MG63 (cell line): ENCODE measurements at places on chromosomes 11 and 22. TPM values are rescaled to one million over a fixed set of nuclear protein-coding genes. Genes with fewer than 3 reads are reported as not detected.

Gene TRIM51
- total RNA-seq, result not detected in 2 replicates

Gene HEPN1
- not detected in 2 replicates for total RNA-seq

Gene PYGM
- not detected in 2 replicates for total RNA-seq

Gene PAFAH1B2
- 143 and 205 TPM in 2 replicates for total RNA-seq

Gene OR5P2
- total RNA-seq, result not detected in 2 replicates

Gene TMEM126A
- 63.7 and 84.1 TPM in 2 replicates for total RNA-seq

Gene SCGB1D2
- total RNA-seq, result not detected in 2 replicates

Gene BAIAP2L2
- 20.4 and 63.3 TPM in 2 replicates for total RNA-seq

Gene PGA5
- not detected in 2 replicates for total RNA-seq

Gene CHST1
- not detected in 2 replicates for total RNA-seq
